LoVo (cell line): ENCODE measurements at places on chromosomes 1 and 21.
A peak's percentile ranks its signal among the peaks of the same experiment; 100 is the strongest.

- DNase-seq: no peak
These were observed 32.5 kb upstream of the LMO4 start for GRCh38 chr1:87296206-87296605.

DNA sequence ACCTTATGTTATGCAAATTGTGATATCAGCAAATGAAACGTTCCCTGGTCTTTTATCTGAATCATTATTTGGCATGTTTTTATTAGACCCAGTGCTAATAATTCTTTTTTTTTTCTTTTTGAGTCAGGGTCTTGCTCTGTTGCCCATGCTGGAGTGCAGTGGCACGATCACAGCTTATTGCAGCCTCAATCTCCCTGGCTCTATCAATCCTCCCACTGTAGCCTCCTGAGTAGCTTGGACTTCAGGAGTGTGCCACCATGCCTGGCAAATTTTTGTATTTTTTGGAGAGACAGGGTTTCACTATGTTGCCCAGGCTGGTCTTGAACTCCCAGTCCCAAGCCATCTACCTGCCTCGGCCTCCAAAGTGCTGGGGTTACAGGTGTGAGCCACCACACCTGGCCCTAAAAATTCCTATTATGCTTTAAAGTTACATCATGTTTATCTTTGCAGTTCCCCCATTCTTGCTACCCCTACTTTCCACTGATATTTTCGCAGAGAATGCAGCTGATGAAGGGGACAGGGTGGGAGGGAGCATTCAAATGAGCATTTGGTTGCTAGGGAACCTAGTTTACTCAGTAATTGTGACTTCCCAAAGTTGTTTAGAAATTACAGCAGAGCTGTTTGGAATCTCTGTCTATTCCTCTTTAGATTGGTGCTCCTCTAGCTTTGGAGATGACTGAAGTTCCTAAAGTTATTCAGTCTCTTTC lies 18.4 kb downstream of the C1orf21 start:
- DNase-seq: no peak

GRCh38 chr1:206098242-206098919 lies 18.8 kb downstream of the AVPR1B start:
- no peak for DNase-seq

GRCh38 chr1:4093856-4094565 lies 193.9 kb upstream of the C1orf174 start:
- DNase-seq: no peak

DNA sequence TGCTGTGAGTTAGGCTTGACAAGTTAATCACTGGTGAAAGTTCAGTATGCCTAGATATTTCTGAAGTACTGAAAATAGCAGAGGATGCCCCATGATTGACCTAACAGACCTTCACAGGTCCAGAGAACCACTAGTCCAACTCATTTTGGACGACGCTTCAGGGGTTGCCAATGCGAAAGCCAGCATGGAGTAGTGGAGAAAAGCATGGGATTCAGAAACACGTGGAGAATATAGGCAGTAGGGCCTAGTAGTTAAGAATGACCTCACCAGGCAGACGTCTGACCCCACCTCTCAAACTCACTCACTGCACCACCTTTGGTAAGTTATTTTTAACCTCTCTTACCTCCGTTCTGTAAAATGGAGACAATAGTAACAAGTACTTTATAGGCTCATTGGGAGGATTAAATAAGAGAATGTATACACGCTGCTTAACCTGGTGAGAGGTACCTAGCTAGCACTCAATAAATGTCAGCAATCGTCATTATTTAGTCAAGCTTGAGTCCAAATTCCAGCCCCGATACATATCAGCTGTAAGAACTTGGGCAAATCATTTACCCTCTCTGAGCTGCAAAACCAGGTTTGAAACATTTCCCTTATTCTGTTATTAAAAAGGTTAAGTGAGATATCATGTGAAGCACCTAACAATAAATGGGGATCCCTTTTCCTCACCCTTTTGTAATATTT lies 13.2 kb downstream of the PLPP3 start:
- DNase-seq: no peak

DNA sequence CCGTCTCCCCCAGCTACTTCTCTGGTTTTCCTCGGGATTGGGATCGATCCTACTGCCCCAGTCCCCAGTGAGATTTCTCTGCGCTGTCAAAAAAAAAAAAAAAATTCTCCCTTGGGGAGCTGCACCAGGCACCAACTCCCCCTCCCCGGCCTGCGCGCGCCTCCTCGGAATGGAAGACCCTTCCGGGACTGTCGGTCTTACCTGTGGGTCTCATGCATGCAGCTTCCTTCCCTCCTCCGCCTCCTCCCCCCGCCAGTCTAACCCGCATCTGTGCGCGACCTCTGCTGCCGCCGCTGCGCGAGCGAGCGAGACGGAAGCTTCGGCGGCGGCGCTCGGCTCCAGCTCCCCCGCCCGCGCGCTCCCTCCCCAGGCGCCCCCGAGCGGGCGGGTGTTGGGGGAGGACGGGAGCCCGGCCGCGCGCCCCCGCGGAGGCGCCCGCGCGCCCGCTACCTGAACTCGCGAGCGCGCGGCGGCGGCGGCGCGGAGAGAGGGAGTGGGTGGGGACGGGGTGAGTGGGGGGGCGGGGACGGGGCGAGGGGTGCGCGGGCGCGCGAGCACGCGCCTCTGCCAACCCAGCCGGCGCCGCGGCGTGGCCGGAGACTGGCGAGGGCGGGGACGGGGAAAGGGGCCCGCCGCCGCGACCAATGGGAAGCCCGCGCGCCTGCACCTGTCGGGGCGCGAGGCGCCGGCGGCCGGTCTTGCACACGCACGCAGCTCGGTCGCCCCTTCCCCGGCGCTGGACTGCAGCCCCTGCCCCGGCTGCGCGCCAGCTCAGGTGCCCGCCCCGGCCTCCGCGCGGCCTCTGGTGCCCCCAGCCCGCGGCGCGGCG lies at the start of gene SUSD4:
SUSD4 (minus strand) TSS at position 321 of the 829 bp plus-strand sequence. CDS start 751 bp downstream, outside the sequence.
- DNase-seq: peak; percentile 60

- DNase-seq: no peak
These were observed 72.6 kb downstream of the TTC3 start for GRCh38 chr21:37145635-37146111.

DNA sequence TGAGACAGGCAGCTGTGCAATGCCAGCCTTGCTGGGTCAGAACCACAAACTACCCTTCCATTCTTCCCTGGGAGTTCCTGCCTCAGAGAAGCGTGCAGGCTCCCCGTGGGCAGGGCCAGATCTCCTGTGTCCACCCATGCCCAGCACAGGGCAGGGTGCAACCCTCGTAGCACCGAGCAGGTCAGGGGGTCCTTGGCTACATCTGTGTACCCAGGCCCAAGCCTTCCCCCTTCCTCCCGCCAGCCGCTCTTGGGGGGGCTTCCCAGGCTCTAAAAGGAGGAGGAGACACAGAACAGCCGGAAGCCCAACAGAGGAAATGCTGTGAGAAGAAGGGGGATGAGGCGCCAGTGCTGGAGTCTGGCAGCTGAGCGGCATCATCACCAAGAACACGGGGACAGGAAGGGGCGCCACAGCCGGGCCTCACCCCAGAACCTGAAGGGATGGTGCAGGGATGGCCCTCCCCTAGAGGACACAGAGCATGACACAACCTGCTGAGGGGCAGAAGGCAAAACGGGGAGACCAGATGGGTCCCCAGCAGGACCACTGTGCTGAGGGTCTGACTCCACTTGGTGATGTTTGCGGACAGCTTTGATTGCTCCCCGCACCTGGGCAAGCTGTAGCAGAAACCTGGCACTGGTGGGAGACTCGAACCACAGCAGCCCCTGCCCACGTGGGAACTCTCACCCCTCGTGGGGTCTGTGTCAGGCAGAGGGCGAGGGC lies 233.2 kb downstream of the NPHP4 start:
- no peak for DNase-seq

DNA sequence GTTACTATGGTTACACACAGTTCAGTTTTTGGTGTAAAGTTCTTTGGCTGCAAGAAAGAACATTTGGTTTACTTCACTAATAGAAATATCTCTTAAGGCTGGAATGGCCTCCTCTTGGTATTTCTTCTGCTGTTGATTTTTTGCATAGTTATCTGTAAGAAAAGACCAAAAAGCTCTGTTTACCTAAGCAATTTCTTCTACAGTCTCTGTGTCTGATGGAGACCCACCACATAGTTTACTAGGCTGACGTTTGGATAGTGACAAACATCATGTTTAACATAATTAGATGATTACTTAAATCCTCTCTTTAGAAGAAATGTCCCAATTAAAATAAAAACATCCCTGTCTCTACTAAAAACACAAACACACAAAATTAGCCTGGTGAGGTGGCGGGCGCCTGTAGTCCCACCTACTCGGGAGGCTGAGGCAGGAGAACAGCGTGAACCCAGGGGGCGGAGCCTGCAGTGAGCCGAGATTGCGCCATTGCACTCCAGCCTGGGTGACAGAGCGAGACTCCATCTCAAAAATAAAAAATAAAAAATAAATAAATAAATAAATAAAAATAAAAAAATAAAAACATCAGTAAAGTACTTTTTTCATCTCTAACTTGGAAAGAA lies 7.2 kb downstream of the PIGP start:
- no peak for DNase-seq

GRCh38 chr1:147496571-147497210 lies 44.6 kb upstream of the BCL9 start:
- DNase-seq: no peak

- no peak for DNase-seq
These were observed 213.0 kb downstream of the LMX1A start for GRCh38 chr1:165143437-165144065.

DNA sequence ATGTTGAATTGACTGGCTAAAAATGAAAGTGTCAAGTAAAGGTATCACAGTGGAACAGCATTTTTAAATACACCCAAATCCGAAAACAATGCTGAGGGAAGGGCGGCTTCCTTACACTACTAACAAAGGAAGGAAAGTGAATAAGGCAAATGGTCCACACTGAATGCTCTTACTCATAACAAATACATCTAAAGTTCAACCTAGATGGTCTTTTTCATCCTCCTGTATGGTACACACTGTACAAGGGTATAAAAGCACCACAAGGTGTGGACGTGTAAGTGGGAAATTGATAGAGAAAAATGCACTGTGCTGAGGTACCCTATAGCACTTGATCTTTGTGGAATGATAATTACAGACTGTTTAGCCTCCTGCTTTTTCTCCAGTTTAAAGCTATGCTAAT lies 7.1 kb upstream of the PALMD start:
- no peak for DNase-seq

- DNase-seq: no peak
These were observed 28.4 kb downstream of the POFUT2 start for GRCh38 chr21:45259206-45259840.

DNA sequence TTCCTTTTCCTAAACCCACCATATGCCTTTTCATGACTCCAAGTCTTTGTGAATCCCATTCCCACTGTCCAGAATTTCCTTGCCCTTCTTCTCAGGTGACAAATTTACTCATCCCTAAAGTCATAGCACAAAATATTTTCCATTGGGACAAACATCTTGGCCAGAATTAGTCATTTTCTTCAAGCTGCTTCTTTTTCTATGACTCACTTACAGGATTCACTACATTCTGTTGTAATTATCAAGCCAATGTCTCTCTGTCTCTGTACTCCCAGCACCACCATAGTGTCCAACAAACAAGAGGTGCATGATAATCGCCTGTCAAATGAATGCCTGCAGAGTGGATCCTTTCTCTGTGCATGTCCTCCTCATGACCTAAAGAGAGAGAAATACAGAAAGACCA lies 37.8 kb downstream of the SGIP1 start:
- no peak for DNase-seq

DNA sequence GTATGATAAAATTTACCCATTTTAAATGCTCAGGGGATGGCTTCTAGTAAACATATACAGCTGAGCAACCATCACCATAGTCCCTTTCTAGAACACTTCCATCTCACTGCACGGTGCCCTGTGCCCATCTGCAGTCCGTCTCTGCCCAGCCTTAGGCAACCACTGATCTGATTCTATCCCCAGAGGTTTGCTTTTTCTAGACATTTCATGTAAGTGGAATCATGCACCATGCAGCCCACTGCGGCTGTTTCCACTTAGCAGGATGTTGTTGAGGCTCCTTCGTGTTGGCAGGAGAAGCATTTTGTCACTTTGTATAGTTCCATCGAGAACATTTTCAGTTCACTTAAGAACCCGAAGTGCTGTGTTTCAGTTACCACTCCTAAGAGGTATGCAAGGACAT lies 27.8 kb upstream of the VAMP3 start:
- no peak for DNase-seq
